DMS53 (cell line): ENCODE measurements at places on chromosomes 5 and 9.
A peak's percentile ranks its signal among the peaks of the same experiment; 100 is the strongest.

- peak; percentile 26 for DNase-seq
These were observed 6.2 kb upstream of the ARHGEF28 start for GRCh38 chr5:73619606-73620333.

DNA sequence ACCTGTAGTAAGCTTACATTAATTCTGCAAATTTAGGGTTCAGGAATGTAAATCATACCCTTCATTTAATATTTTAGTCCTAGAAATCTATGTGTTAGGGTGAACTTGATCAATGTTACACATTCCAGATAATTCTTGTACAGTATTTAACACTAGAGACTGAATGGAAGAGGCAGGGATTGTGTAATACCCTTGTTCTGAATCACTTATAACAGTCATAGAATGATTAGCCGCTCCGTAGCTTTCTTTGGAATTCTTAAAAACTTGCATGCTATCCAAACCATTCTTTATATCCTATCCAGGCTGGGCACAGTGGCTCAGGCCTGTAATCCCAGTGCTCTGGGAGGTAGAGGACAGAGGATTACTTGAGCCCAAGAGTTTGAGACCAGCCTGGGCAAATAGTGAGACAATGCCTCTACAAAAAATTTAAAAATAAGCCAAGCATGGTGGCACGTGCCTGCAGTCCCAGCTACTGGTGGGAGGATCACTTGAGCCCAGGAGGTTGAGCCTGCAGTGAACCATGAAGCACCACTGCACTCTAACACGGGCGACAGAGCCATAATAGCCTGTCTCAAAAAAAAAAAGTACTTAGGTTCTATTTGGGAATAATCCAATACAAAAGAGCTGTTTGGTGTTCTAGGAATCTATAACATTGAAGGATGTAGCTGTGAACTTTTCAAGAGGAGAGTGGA lies 8.3 kb downstream of the ZNF483 start:
- DNase-seq, result no peak

DNA sequence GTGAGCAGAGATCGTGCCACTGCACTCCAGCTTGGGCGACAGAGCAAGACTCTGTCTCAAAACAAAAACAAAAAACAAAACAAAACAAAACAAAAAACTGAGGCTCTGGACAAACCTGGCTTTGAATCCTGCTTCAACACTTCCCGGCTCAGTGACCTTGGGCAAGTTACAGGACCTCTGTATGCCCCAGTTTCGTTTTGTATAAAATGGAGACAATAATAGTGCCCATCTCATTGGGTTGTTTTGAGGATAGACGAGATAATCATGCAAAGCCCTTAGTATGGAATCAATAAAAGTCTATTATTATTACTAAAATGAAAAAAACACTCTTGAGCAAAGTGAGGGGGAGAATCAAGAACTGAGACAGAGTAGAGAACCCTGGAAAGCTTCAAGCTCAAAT lies 184.9 kb downstream of the ATP10B start:
- DNase-seq, result no peak

- DNase-seq, result peak; percentile 27
These were observed 39.3 kb downstream of the CRB2 start for GRCh38 chr9:123395276-123395688.

- DNase-seq, result peak; percentile 55
These were observed 525.9 kb upstream of the CLINT1 start for GRCh38 chr5:158384535-158385481.

DNA sequence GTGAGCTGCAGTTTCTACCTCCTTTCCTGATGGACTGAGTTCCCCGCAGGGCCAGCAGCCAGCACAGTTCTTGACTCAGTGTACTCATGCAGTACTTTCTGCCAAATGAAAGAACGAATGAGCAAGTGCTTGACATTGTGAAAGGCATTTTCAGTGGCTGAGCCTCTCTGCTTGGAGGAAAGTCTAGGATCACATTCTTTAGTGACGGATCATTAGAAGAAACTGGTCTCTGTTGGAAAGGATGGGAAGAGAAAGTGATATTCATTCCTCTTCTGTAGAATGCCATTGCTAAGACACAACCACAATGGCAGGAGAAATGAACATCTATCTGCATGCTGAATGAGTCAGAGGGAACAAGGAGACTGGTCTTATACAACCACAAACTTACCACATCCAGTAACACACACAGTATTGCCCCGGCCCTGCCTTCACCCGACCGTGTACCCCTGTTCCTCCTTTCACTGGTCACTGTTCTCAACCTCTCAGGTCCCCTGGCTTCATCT lies 206.9 kb downstream of the CRB2 start:
- no peak for DNase-seq

DNA sequence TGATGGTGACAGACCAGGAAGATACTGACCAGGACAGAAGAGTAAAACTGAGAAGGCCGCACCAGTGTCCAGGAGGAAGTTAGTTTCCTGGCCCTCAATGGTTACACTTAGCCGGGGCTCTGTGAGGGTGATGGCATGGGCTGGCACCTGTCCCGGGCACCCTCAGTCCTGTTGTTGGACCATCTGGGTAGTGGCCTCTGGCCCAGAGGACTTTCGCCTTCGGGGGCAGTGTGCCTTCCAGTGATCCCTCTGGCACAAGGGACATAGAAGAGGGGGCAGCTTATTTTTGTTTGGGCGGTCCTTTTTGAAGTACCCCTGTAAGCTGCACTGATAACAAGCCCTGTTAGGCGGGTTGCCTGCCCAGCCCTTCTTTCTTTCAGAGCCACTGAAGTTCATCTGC lies 1108.6 kb downstream of the TAF11L14 start:
- no peak for DNase-seq

DNA sequence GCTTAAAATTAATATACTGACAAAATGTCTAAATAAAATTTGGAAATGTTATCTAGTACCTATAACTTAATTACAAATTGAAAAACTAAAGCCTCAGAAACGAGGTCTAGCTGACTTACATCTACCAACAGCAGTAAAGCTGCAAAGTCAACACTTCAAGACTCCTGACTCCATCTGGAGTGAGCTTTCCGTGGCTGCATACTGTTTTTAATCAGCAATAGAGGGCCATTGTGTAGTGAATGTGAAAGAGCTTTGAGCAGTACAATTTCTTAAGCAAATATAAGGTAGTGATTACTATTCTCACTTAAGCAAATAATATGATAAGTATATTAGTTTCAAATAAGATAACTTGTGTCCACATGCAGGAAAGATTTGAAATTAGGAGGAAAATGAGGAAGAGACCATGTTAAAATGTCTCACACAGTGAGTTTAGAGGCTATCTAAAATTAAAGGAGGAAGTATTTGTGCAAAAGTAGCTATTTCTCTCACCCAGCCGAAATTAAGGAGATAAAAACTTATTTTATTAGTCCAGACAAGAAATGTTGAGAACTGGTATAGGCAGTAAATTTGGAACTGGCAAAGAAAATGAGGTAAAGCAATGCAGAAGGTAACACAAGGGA lies 6.4 kb downstream of the SPINK6 start:
- peak; percentile 75 for DNase-seq

GRCh38 chr5:172679628-172680212 lies 38.7 kb downstream of the NEURL1B start:
- DNase-seq, result no peak

DNA sequence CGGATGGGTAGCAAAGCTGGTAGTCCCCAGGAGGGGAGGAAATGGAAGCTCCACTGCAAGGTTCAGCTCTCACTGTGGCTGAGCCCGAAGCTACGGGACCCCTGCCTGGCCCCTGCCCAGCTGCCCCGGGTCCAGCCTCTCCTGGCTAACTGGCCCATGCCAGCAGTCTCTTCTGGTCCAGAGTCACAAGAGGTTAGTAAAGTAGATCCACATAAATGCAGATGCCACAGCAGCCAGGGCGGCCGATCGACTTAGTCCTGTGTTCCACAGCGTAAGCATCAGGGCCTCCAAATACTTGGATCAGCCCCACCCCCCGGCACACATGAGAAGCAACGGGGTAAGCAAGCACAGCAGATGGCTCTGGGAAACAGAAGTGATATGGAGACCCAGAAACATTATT lies 42.1 kb downstream of the MRPL36 start:
- DNase-seq, result no peak

GRCh38 chr9:87677776-87678587 lies 47.9 kb upstream of the CTSL start:
- no peak for DNase-seq

DNA sequence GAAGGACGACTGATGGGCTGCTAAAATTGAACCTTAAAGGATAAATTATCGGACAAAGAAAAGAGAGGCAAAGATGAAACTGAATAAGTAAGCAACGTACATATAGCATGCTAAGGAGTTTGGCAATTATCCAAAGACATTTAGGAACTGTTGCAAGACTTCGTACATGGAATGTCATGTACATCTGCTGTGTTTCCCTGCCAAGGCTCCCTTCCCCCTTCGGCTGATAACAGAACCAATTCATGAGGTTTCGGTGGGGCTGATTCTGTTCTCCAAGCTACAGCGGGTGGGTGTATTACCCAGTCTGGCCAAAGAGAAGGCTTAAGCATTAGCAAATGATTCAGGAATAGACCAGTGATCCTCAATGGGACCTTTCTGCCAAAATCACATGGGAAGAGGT lies 190.9 kb upstream of the FREM1 start:
- no peak for DNase-seq
